ENCODE measurements at places on chromosomes 2 and 18.

DNA sequence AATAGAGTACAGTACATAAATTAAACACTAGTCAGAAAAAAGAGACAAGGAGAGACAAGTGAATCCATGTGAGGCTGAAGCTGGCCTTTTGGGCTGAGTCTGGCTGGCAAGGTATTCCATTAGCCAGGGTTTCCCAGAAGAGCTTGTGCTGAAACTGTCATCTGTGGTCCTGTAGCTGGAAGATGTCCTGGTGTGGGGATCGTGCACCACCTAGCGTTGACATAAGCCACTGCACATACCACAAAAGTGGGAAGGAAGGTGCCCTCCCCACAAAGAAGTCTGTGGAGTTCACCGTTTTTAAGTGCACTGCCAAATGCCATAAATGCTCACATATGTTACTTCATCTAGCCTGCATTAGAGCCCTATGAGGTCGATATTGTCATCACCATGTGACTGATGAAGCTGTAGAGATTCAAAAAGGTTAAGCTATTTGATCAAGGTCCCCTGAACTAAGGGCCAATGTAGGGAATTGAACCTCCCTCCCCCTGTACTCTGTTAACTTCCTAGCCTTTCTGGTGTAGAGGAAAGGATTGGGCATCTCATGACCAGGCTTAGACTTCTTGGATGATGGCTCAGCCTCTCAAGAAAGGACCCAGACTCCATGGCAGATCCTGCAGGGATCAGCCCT, 31.9 kb upstream of the GALNT14 start:
- DNase-seq, result no peak

DNA sequence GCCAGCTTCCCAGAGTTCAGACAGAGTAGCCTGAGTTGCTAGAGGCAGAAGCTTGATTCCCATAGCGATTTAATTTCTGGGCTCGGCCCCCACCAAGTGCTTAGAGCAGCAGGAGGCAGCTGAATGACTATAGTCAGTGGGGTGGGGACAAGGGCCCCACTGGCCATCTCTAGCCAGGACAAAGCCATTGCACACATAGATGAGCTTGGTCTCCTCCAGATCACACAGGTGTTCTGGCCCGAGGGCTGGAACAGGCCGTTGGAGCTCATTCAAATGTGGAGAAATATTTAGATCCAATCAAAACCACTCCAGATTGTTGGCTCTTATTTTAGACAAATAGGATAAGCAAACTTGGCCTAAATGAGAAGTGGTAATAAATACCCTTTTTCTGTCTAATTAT, 287.3 kb upstream of the NCKAP5 start:
- DNase-seq, result no peak

DNA sequence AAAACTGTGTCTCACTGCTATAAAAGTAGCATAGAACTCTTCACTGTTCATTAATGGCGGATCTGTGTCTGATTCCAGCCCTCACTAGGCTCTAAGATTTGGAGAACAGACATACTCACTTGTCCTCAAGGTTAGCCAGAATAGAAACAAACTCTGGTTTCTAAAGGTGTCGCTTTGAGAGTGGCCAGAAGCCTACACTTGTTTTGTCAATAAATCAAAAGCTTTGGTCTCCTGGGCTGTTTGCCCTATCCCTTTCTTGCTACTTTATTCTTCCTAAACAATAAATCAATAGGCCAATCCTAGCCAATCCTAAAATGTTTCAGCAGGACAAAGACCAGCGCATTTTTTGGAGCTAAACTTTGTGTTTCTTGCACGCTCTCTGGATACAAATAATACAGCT, 1064.6 kb upstream of the CHAC2 start:
- DNase-seq, result no peak

DNA sequence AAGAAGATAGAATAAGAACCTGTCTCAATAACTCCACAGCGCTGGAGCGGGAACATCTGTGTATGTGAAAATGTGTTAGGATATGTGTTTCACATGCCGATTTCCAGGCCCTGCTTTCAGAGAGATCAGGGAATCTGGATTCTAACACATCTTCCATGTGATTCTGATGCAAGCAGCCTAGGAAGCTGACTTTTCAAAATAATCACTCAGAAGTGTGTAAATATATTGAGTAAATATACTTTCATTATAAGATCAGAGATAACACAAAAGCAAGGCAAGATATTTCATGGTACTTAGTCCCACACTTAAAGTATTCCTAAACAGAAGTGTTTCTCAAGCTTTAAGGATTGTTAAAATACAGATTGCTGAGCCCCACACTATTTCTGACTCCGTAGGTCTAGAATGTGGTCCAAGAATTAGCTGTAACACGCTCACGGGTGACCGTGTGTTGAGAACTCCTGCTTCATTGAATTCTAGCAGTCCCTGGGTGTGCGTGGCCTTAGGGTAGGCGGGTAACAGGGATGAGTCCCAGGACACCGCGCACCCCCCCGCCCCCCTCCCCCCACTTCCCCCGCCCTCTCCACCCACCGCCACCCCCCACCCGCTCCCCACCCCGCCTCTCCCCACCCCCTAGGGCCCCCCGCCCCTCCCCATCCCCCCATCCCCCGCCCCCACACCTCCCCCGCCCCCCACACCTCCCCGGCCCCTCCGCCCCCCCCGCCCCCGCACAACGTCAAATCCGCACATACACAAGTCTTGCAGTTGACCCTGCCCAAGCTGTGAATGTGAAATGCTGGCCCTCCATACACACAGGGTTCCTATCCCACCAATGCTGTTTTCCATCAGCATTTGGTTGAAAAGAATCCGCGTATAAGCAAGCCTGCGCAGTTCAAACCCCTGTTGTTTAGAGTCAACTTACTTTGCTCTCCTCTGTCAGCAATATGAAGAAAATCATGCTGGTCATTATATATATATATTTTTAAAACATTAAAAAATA, 94.2 kb upstream of the SLC39A10 start:
- DNase-seq, result no peak

DNA sequence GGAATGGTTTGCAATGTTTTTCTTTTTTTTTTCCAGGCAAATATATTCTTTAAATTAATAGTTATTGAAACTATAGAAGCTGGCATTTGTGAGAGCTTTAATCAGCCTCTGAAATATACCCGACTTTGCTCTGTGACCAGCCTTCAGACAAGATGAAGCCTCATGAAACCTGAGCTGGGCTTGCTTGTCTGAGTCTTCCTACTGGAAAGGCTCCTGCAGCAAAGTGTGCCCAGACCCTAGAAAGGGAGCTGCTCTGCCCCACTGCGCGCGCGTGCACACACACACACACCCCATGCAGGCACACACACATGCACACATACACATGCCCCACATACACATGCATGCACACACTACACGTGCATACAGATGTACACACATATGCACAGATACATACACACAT, 203.3 kb upstream of the NT5C1B start:
- no peak for DNase-seq

DNA sequence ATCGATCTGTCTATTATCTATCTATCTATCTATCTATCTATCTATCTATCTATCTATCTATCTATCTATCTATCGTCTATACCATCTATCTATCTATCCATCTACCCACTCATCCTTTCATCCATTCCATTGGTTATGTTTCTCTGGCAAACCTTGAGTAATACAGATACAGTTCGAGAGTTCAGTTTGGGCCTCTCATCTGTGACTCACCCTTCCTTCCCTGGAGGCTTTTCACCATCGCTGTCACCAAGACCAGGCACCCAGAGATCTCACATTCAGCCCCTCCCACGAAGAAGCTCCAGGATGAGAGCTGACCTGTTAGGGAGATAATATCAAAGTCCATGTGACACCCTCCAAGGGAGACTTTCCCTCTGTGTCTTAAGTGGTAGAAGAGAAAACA, 164.1 kb upstream of the CELF4 start:
- no peak for DNase-seq

DNA sequence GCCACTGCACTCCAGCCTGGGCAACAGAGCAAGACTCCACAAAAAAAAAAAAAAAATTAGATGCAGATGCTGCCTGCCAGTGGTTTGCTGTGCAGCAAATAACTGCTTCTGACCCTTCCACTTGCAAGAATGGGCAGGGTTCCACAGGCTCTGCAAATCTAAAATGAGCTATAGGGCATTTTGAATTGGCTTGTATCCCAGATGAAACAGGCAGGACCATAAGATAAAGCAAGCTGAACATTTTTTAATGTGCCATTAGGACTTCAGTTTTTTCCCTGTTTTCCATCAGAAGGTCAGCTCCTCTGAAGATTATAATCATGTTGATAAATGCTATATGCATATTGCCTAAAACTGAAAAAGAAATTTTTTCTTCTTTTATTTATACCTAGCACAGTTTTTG, 15.7 kb upstream of the FZD7 start:
- no peak for DNase-seq

DNA sequence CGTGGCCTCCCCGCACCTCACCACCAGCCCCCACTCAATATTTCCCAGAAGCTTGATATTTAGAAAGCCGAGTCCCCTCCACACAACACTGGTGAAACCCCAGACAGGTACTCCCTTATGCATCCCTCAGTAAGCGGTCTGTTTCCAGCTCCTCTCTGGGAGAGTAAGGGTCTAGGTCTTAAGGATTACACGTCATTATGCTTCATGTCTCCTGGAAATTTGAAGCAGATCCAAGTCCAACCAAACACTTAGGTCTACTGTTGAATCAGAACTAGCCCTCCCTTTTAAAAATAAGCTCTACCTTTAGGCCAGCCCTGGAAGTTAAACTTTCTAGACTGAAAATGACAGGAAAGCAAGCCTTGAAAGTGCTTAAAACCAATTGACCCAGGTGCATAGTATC, 1.5 kb upstream of the OST4 start:
- no peak for DNase-seq

DNA sequence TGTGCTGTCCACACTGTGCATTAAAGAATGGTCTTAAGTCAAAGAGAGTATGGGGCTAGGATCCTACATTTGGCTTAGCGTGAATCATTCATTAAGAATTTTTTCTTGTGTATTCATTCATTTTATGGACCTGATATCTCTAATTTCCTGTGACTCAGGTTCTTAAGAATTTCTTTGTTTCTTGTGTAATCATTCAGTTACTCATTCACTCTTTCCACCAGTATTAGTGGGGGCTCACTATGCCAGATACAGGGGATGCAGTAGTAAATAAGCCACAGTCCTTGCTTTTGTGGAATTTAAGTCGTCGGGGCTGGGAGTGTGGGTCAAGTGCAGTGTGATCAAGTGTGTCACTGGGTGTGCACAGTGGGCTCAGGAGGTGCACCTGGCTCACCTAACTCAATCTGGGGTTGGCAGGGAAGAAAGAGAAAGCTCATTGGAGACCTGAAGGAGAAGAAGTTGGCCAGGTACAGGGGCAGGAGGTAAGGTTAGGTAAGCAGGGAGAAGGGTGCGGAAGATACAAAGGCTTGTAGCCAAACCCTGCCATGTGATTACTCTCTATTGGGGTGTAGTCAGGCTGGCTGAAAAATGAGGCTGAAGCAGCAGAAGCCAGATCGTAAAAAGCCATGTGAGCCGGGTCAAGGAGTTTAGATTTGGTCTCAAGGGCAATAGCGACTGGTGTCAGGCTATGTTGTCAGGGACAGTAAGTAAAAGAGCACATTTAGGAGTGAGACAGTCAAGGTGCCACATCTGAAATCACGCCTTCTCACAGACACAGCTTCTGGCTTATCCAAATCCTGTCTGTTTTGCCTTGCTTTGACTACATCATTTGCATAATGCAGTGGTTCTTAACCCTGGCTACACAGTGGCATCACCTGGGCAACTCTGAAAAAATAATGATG, 67.2 kb downstream of the KCTD1 start:
- DNase-seq, result no peak

- no peak for DNase-seq
Measured at GRCh38 chr2:174495365-174496012, 8.7 kb upstream of the GPR155 start.

- no peak for DNase-seq
Measured at GRCh38 chr18:46559296-46559695, 97.7 kb downstream of the LOXHD1 start.

DNA sequence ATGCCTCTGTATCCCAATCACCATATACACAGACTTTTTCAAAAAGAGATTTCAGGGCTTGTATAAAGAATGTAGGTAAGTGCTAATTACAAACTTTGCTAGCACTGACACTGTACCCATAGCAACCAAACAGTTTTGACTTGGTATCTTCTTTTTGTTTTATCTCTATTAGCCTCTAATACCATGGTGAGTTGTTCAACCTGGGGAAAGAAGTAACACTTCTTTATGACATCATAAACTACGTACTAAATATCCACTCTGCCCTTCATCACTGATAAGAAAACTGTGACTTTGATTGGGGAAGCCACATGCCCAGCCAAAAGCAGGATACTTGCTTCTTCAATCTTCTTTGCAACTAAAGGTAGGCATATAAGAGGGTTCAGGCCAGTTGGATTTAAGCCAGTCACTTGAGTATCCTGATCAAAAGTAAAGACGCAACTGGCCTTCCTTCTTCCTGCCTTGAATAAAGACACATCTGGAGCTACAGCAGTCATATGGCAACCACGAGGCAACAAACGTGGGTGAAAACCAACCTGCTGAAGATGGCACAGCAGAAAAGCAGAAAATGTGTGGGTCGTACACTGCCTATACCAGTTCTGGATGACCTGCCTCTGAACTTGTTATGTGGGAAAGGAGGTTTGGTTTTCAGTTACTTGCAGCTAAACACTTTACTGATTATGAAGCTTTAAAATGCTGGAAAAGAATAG, 16.4 kb downstream of the THADA start:
- no peak for DNase-seq

- DNase-seq, result no peak
Measured at GRCh38 chr2:70777450-70777849, 9.4 kb upstream of the ADD2 start.

GRCh38 chr18:27075828-27076227, 109.3 kb downstream of the CHST9 start:
- no peak for DNase-seq

Data from stimulated activated CD8-positive, alpha-beta memory T cell treated with anti-CD3 and anti-CD28 coated beads, Interleukin-12 subunit alpha, Interleukin-12 subunit beta, amount 100 ng/mL, for 4 hours (primary cell).